Lower lobe of right lung (tissue), 2 donors: ENCODE measurements at places on chromosomes 2 and 18. TPM values are rescaled to one million over a fixed set of nuclear protein-coding genes. Genes with fewer than 3 reads are reported as not detected.

Gene GLI2
- total RNA-seq, result 3.3 TPM

Gene IGFBP5
- 145 TPM for total RNA-seq

Gene KCNK3
- 26.8 TPM for total RNA-seq

Gene CNRIP1
- 20.8 TPM for total RNA-seq

Gene PHOSPHO2
- 6.1 TPM for total RNA-seq

DNA sequence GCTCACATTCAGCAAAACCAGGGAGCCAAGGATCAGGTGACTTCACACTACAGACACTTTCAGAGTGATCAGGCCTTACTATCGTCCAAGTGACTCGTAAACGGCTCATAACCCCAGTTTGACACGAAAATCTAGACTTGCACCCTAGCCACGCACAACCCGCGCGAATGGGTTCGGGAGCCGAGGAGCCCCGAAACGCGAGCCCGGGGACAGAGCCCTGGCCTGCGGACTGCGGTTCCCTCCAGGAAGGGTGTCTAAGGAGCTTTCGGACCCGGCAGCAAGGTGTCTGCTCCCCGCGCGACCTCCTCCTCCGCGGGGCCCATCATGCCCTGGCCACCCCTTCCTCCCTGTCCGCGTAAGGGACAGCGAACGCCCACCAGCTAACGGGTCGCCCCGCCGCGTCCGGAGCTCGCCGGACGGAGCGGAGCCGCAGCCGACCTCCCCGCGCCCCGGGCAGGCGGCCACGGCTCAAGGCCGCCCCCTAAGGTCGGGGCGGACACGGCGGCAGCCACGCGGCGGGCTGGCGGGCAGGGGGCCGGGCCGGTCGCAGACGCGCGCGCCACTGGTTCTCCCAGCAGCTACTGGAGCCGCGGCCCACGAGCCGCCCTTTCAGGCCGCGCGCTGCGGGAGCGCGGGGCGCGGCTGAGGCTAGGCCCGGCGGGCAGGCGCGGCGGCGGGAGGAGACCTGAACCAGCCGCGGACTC is 575 bp downstream of the ATL2 start:
- H3K36me3 ChIP-seq, result no peaks in the 10 kb centered on the region
- DNase-seq, result peak; percentile 80
- H3K27ac ChIP-seq, result peak overlapping the region; percentile 99

GRCh38 chr2:207734264-207734635 is 22.8 kb downstream of the CCNYL1 start:
- H3K27ac ChIP-seq, result no peak overlapping the region
- H3K36me3 ChIP-seq, result peaks cover 20% of the 10 kb centered on the region
- no peaks in the 10 kb centered on the region for H3K27me3 ChIP-seq
- no peaks in the 10 kb centered on the region for H3K4me1 ChIP-seq

GRCh38 chr2:33268246-33268831 is 208.1 kb upstream of the RASGRP3 start:
- no peaks in the 10 kb centered on the region for H3K27me3 ChIP-seq
- no peaks in the 10 kb centered on the region for H3K4me1 ChIP-seq
- H3K27ac ChIP-seq, result no peak overlapping the region
- DNase-seq, result no peak
- H3K4me3 ChIP-seq, result no peak overlapping the region
- H3K36me3 ChIP-seq, result no peaks in the 10 kb centered on the region

DNA sequence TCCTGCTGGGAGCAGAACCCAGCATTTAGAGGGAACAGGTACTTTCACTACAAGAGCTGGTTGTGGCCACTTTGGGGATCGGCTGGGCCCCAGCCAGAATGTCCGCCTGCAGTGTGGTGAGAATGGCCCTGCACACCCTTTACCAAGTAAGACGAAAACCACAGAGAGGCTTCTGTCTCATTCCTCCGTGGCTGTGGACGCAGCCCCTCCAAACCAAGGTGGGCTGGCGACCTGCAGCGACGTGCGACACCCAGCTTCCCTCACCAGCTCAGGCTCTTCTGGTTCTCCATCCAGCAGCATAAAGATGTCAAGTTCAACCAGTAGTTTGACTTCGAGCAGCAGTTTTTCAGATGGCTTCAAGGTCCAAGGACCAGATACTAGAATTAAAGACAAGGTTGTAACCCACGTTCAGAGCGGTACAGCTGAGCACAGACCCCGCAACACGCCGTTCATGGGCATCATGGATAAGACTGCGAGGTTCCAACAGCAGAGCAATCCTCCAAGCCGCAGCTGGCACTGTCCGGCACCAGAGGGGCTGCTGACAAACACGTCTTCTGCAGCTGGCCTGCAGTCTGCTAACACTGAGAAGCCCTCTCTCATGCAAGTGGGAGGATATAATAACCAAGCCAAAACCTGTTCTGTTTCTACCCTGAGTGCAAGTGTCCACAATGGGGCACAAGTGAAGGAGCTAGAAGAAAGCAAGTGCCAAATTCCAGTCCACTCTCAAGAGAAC is 56.2 kb downstream of the WDSUB1 start:
- DNase-seq, result no peak
- H3K27me3 ChIP-seq, result no peaks in the 10 kb centered on the region
- H3K4me3 ChIP-seq, result no peak overlapping the region
- peaks cover 48% of the 10 kb centered on the region for H3K4me1 ChIP-seq
- H3K36me3 ChIP-seq, result peaks cover 56% of the 10 kb centered on the region

DNA sequence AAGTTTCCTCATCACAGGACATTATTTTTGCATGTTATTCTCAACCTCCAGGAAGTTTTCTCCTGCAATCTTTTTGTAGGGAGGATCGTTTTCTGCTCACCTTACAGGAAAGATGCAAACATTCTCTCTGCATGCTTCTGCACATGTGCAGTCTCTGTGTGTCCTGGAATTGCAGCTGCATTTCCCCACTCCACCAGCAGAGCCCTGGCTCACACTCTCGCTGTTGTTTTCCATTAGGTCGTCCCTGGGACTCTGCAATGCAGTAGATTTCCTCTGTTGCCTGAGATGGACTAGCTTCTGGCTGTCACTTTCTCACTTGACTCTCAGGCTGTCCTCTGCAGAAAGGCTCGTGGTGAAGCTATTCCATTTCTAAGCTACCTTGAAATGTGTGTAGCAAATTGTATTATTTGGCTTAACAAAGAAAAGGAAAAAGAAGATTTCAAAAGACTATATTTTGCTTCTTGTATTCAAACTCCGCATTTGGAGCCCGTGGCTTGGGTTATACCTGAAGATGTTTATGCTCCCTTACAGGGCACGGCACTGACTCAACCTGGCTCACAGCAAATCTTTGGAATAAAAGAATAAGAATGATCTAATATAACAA is 346.7 kb downstream of the RAD51AP2 start:
- H3K4me1 ChIP-seq, result no peaks in the 10 kb centered on the region
- H3K4me3 ChIP-seq, result no peak overlapping the region
- no peak for DNase-seq
- H3K27me3 ChIP-seq, result no peaks in the 10 kb centered on the region
- H3K36me3 ChIP-seq, result no peaks in the 10 kb centered on the region

- no peak for DNase-seq
- H3K36me3 ChIP-seq, result no peaks in the 10 kb centered on the region
- no peaks in the 10 kb centered on the region for H3K4me1 ChIP-seq
- H3K27ac ChIP-seq, result no peak overlapping the region
Measured at GRCh38 chr2:240762971-240763370, 57.0 kb downstream of the KIF1A start.

- no peak for DNase-seq
- peaks cover 7% of the 10 kb centered on the region for H3K4me1 ChIP-seq
- no peak overlapping the region for H3K4me3 ChIP-seq
- H3K27me3 ChIP-seq, result no peaks in the 10 kb centered on the region
- no peak overlapping the region for H3K27ac ChIP-seq
Measured at GRCh38 chr2:201784563-201784962, 3.8 kb upstream of the ALS2 start.
